Right forelimb (tissue), 1 donor: ENCODE measurements at places on chromosomes 2 and 18.

- no peak for DNase-seq
These were observed 31.4 kb downstream of the MYO5B start for GRCh38 chr18:50163505-50163904.

GRCh38 chr18:40222776-40223175 lies 1732.3 kb upstream of the PIK3C3 start:
- no peak for DNase-seq

DNA sequence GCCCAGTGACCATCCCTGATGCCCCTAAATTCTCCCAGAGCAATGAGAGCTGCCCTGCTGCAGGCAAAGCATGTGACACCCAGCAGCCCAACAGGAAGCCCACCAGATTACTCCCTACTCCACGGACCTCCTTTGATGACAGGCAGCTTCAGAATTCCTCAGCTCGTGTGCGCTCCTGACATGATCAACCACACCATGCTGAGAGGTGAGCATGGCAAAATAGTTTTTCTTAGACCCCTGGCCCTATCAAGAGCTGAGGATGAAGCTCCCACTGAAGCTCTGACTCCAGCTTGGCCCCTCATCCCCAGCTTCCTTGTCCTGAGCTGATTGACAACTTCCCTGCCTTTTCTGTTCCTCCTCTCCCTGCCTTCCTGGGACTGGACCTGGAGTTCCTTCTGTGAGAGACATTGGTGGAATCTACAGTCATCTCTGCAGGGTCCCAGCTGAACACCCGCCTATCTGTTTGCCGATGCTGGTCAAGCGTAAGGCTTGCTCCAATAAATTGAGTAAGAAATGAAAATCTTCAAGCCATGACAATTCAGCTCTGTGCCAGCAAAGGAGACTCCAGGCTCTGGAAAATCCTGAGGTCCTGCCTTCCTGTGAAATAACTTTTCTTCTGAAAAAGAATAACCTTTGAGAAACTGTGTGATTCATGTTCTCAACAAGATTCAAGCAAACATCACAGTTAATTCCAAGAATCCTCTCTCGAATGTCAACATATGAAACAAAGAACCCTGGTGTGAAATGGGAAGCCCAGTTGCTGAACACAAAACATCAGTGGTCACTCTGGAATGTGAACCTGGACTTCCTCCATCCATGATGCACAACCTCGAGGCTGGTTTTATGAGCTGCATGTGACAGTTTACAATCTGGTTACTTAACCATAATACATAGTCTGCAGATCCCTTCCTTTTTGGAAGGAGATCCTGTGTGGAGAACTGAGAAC lies 201.1 kb downstream of the SPP2 start:
- no peak for DNase-seq

GRCh38 chr2:102841107-102841840 lies 79.4 kb downstream of the TMEM182 start:
- DNase-seq, result peak; percentile 56

DNA sequence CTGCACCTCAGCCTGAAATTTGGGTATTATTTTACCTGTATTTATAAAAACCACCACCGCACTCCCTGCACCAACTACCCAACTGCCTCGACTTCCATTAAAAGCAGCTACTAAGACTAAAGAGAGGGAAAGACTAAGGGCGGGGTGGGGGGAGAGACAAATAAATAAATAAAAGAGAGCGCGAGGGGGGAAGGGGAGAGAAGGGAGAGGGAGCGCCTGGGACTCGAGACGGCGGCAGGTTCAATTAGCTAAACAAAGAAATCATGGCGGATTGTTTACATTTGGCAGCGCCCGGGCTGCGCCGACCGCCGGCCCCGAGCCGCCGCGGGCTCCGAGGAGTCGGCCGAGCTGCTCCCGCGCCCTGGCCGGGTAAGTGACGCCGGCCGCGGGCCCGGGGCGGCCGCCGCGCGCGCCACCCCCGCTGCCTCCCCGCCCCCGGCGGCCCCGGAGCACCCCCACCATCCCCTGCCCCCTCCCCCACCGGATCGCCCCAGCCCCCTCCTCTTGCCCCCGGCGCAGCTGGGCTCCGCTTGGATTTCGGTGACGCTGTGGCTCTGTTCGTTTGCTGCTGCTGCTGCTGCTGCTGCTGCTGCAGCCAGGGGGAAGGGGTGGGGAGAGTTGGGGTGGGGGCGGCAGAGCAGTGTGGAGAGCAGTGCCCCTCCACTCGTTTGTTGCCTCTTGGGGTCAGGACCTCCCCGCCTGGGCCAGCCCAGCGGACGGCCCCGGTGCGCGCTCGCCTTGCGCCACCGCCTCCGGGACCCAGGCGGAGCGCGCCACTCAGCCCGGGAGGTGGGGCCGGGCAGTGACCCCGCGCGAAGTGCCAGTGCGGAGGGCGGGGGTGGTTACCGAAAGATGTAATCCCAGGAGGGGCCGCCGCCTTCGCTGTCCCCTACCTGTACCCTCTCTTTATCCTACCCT lies 187.2 kb upstream of the FANCL start:
- DNase-seq, result peak; percentile 64

- no peak for DNase-seq
These were observed 11.9 kb downstream of the FIGN start for GRCh38 chr2:163723881-163724280.

DNA sequence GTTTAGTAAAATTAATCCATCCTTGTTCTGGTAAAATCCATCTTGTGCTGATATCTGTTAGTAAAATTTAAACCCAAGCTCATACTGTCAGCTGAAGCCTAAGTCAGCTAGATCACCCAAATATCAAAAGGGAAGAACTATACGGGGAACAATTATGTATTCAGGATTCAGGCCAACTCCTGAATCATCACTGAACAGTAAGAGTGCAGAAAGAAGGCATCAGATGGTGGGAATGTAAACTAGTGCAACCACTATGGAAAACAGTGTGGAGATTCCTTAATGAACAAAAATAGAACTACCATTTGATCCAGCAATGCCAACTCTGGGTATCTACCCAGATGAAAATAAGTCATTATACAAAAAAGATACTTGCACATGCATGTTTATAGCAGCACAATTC lies 81.8 kb downstream of the RAPGEF4 start:
- no peak for DNase-seq

DNA sequence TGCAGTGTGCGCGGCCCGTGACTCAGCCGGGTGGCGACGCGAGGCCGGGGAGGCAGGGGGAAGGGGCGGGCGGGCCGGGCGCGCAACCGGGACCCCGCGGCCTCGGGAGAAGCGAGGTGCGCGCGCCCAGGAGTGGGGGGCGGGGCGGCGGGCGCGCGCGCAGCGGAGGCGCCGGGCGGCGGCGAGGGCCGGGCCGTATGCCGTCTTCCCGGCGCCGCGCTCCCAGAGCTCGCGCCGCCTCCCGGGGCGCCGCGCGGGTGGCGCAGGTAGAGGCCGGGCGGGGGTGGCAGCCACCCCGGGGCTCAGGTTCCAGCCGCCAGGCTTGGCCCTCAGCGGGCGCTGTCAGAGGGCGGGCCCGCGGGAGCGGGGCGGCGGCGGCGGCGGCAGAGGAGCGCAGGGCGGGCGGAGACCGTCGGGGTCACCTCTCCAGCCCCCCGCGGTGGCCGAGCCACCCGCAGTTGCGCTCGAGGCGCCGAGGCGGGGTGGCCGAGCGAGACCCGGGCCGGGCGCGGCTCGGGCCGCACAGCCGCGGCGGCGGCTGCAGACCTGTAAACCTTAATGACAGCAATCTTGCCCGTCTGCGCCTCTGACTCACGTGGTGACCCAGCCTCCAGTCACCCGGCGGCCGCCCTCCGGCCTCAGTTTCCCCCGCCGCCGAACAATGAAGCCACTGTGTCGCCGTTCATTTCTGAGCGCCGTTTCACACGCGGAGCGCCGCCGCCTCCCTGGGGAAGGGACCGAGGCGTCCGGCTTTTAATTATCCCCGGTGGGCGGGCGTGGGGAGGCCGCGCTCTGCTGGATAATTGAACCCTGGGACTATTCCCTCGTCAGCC lies 25.3 kb upstream of the SMAD7 start:
- DNase-seq, result peak; percentile 83
